Activated CD4-positive, alpha-beta T cell treated with anti-CD3 and anti-CD28 coated beads, Interleukin-2, amount 10 ng/mL, durations not matched to agents 7 days and 5 days (primary cell): ENCODE measurements at places on chromosomes 12 and 14. TPM values are rescaled to one million over a fixed set of nuclear protein-coding genes. Genes with fewer than 3 reads are reported as not detected.

DNA sequence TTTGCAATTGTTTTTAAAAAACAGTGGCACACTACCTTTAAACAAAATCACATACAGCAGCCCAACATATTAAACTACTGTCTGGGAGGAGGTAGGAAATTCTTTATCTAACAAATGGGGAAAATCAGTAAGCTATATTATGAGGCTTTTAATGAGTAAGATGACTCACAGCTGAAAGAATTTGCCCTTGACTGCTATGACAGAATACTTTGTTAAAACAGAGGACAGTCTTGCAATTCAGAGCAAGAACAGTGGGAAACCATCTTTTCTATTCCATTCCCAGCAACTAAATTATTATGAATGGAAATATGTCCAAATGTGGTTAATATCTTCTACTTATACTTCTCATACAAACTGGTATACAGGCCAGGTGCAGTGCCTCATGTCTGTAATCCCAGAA lies 49.2 kb upstream of the SGPP1 start:
- no peak overlapping the region for H3K27ac ChIP-seq
- H3K36me3 ChIP-seq = no peaks in the 10 kb centered on the region
- H3K4me3 ChIP-seq = no peak overlapping the region
- peaks cover 4% of the 10 kb centered on the region for H3K4me1 ChIP-seq

GRCh38 chr14:102089621-102090343 lies 2.9 kb upstream of the HSP90AA1 start:
- peaks cover 37% of the 10 kb centered on the region for H3K4me1 ChIP-seq
- peak overlapping the region; percentile 66 for H3K27ac ChIP-seq
- no peaks in the 10 kb centered on the region for H3K27me3 ChIP-seq
- H3K4me3 ChIP-seq = peak overlapping the region; percentile 83
- no peak for DNase-seq
- H3K36me3 ChIP-seq = peaks cover 16% of the 10 kb centered on the region

DNA sequence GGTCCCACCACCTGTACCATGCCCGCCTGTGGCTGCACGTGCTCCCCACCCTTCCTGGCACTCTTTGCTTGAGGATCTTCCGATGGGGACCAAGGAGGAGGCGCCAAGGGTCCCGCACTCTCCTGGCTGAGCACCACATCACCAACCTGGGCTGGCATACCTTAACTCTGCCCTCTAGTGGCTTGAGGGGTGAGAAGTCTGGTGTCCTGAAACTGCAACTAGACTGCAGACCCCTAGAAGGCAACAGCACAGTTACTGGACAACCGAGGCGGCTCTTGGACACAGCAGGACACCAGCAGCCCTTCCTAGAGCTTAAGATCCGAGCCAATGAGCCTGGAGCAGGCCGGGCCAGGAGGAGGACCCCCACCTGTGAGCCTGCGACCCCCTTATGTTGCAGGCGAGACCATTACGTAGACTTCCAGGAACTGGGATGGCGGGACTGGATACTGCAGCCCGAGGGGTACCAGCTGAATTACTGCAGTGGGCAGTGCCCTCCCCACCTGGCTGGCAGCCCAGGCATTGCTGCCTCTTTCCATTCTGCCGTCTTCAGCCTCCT lies 1.1 kb downstream of the INHBE start:
- H3K27ac ChIP-seq = peak overlapping the region; percentile 14
- peak overlapping the region; percentile 35 for H3K4me3 ChIP-seq
- peak; percentile 70 for DNase-seq
- H3K27me3 ChIP-seq = peaks cover 10% of the 10 kb centered on the region
- peaks cover 34% of the 10 kb centered on the region for H3K4me1 ChIP-seq
- H3K36me3 ChIP-seq = no peaks in the 10 kb centered on the region

DNA sequence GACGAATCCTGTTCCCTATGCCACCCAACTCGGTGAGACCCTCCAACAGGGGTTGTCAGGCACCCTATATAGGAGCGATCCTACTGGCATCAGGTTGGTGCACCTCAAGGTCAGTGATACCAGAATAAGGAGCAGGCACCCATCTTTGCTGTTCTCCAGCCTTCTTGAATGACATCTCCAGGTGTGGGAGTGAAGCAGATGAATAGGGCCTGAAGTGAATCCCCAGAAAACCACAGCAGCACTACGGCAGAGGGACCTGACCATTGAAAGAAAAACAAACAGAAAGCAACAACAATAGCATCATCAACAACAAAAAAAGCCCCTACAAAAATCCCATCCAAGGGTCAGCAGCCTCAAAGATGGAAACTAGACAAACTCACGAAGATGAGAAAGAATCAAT lies 445.2 kb upstream of the ATP2B1 start:
- H3K36me3 ChIP-seq = no peaks in the 10 kb centered on the region
- no peak overlapping the region for H3K4me3 ChIP-seq
- H3K4me1 ChIP-seq = peaks cover 6% of the 10 kb centered on the region
- no peak overlapping the region for H3K27ac ChIP-seq

- no peak for DNase-seq
- H3K36me3 ChIP-seq = no peaks in the 10 kb centered on the region
- no peak overlapping the region for H3K4me3 ChIP-seq
- no peak overlapping the region for H3K27ac ChIP-seq
- peaks cover 6% of the 10 kb centered on the region for H3K4me1 ChIP-seq
- H3K27me3 ChIP-seq = no peaks in the 10 kb centered on the region
Observed at GRCh38 chr14:68655021-68655831, 137.6 kb downstream of the ZFP36L1 start.

DNA sequence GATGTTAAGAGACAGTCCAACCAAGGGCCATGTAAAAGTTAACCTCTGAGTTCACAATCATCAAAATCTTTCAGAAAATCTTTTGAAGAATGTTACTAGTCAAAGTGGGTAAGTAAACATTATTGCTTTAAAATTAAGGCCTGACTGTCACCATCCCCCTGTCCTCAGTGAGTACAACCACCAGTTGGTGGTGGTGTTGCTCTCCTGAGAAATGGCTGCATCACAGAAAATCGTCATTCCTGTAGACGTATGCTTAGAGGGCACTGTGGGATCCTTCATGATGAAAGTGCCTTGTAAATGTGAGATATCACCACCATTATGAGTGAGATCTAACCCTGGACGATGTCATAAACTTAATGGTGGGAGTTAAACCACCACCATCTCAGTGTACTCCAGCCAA lies 451.2 kb downstream of the RPS29 start:
- H3K4me3 ChIP-seq = no peak overlapping the region
- H3K27ac ChIP-seq = no peak overlapping the region
- H3K4me1 ChIP-seq = no peaks in the 10 kb centered on the region
- H3K36me3 ChIP-seq = no peaks in the 10 kb centered on the region

GRCh38 chr14:90274019-90274418 lies 17.7 kb downstream of the PSMC1 start:
- H3K4me3 ChIP-seq = no peak overlapping the region
- H3K4me1 ChIP-seq = peaks cover 17% of the 10 kb centered on the region
- peak overlapping the region; percentile 68 for H3K27ac ChIP-seq
- H3K36me3 ChIP-seq = peaks cover 36% of the 10 kb centered on the region
- DNase-seq = peak; percentile 4

DNA sequence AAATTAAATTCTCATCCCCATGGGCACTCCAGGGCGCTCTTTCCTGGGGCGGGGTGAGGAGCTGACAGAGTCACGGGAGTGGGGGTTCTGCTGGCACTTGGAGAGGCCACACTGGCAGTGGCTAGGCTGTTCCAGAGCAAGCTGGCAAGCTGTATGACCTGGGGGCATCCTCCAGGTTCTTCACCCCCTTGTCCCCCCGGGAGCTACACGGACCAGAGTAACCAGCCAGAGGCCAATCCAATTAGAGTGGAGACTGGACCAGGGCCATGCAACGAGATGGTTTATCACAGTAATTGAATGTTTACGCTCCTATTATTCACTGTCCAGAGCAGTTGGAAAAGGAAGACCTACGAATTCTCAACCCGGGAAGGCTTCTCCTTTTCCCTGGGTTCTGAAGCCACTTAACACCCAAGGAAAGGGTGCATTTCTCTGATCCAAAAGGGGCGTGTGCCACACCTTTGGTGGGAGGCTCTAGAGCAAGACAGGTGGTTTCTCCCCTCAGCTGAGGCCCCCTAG lies 43.8 kb upstream of the PNMA1 start:
- H3K36me3 ChIP-seq = peaks cover 37% of the 10 kb centered on the region
- peak overlapping the region; percentile 95 for H3K27ac ChIP-seq
- no peaks in the 10 kb centered on the region for H3K27me3 ChIP-seq
- H3K4me1 ChIP-seq = peaks cover 82% of the 10 kb centered on the region

GRCh38 chr12:8446642-8447547 lies 8.9 kb upstream of the CLEC6A start:
- no peak overlapping the region for H3K4me3 ChIP-seq
- no peaks in the 10 kb centered on the region for H3K36me3 ChIP-seq
- H3K4me1 ChIP-seq = no peaks in the 10 kb centered on the region
- no peak overlapping the region for H3K27ac ChIP-seq
- H3K27me3 ChIP-seq = peaks cover 4% of the 10 kb centered on the region

GRCh38 chr12:52004042-52004648 lies 2.6 kb upstream of the TAMALIN start:
- H3K27me3 ChIP-seq = peaks cover 28% of the 10 kb centered on the region
- no peak overlapping the region for H3K4me3 ChIP-seq
- H3K36me3 ChIP-seq = no peaks in the 10 kb centered on the region
- peaks cover 19% of the 10 kb centered on the region for H3K4me1 ChIP-seq

- H3K27ac ChIP-seq = peak overlapping the region; percentile 16
- H3K36me3 ChIP-seq = peaks cover 32% of the 10 kb centered on the region
- no peak overlapping the region for H3K4me3 ChIP-seq
- no peak for DNase-seq
- H3K4me1 ChIP-seq = peaks cover 85% of the 10 kb centered on the region
Observed at GRCh38 chr12:104502217-104502616, 45.5 kb downstream of the CHST11 start.

DNA sequence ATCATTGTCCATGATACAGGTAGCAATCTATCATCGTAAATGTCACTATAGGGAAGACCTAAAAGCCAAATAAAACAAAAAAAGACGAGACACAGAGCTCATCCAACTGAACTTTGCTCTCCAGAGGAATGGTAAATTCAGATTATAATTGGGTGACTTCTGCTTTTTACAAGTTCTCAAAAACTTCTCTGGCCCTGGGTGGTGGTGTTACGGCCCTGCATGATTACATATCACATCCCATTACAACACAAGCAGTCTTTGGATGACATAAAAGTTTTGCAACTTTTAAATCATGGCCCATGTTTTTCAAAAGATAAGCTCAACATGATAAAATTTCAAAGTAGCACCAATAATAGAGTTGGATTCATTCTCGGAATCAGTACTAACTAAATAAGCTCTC lies 299.6 kb downstream of the DIO2 start:
- no peak overlapping the region for H3K4me3 ChIP-seq
- no peaks in the 10 kb centered on the region for H3K27me3 ChIP-seq
- no peaks in the 10 kb centered on the region for H3K36me3 ChIP-seq
- no peak overlapping the region for H3K27ac ChIP-seq

GRCh38 chr12:52341066-52341580 lies 19.9 kb upstream of the KRT83 start:
- H3K36me3 ChIP-seq = no peaks in the 10 kb centered on the region
- peaks cover 3% of the 10 kb centered on the region for H3K4me1 ChIP-seq
- peaks cover 14% of the 10 kb centered on the region for H3K27me3 ChIP-seq
- no peak overlapping the region for H3K4me3 ChIP-seq
- H3K27ac ChIP-seq = no peak overlapping the region

Gene KCNC2
- not detected for total RNA-seq

Gene ADAM21
- total RNA-seq = not detected

Gene SLC38A4
- not detected for total RNA-seq

Gene CTSG
- total RNA-seq = not detected

Gene PPP1R1A
- not detected for total RNA-seq

Gene KRT75
- not detected for total RNA-seq

Gene TMCC3
- total RNA-seq = 0.17 TPM

Gene CLEC1B
- total RNA-seq = not detected

Gene SNRNP35
- total RNA-seq = 31.7 TPM
